ENCODE measurements at places on chromosomes 4 and X.

DNA sequence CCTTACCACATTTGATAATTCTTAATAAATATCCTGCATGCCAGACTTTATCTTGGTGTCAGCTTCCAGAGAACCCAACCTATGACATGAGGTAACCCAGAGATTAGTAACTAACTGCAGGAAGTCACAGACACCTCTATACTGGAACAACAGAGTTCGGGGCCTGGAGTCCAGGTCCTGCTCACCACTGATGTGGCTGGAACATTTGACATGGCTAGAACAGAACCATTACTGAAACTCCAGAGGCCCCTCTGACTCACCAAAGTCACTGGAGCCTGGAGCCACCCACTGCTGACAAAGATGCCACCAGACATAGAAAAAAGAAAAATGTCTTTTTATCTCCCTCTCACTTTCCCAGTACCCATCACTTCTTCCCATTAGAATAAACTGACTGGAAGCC lies 403.7 kb downstream of the MID1IP1 start:
- DNase-seq: no peak

- DNase-seq: no peak
Measured at GRCh38 chr4:27152703-27153102, 292.1 kb downstream of the STIM2 start.

DNA sequence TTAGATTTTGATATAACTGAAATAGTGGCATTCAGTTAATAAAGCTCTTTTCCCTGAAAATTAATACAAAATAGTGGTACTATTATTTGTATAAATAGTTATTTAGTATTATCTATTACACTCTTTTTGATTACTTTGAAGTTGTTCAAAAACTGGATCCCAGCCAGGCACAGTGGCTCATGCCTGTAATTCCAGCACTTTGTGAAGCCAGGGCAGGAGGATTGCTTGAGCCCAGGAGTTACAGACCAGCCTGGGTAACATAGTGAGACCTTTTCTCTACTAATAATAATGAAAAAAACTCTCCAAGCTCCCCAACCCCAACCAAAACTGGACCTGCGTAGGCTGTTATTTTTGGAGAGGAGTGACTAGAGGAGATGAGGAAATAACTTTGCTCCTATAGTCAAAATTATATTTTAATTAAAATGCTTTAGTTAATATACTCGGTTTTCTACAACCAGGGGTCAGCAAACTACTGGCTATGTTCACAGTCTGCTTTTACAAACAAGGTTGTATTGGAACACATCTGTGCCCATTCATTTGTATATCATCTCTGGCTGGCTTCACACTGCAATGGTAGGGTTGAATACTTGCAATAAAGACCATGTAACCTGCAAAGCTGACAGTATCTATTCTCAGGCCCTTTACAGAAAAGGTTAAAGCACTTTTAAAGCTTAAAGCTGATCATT lies 27.6 kb downstream of the GUCY1A1 start:
- DNase-seq: no peak

- DNase-seq: no peak
Measured at GRCh38 chr4:57679969-57680368, 569.8 kb upstream of the IGFBP7 start.

DNA sequence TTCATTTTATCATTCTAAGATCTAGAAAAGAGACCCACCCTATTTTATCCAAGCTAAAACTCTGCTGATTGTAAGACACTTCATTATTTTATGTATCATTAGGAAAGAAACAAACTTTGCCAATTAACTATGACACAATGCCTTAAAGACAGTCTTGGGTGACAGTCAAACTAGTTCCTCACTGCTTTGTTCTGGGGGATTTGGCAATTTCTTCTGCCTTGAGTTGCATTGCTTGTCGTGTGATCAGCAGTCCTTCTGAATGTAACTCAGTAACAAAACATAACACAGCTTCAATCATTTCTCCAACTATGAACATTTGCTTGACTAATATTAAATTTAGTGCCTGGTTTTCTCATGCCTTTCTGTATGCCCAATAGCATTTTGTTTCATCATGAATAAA lies 577.9 kb upstream of the DIPK2B start:
- DNase-seq: no peak

DNA sequence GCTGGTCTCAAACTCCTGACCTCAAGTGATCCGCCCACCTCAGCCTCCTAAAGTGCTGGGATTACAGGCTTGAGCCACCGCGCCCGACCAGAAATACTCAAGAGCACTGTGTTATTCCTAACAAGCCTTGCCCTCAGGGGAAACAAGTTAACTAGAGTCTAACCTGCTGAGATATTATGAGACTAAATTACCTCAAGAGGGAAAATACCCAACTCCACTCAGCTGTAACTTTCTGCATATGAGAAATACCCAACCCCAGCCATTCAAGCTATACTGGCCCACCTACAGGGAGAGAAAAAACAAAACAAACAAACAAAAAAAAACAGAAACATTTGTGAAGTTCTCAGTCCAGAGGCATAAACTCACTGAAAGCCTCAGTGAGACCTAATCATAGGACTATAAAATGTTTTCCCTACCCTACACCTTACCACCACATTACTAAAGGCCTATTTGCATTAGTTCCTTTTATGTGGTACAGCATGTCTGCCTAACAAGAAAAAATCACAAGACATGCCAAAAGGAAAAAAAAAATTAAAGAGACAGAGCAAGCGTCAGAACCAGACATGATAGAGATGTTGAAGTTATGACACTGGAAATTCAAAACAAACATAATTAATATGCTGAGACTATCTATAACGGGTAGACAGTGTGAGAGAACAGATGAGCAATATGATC lies 876.0 kb downstream of the FSTL5 start:
- no peak for DNase-seq

DNA sequence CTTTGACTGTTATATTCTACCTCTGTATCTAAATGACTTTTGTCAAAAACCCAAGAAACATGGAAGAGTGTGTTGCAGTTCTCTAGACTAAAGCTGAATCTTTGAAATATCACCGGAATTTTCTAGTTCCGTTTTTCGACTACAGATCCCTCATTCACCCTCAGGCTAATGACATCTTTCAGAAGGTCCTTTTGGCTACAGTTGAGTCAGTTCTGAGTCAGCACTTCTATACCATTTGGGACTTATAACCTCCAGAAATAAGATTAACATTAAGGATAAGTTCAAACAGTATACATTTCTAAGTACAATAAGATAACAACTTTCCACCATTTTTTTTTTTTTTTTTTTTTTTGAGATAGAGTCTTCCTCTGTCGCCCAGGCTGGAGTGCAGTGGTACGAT lies 331.0 kb upstream of the CPXCR1 start:
- no peak for DNase-seq

DNA sequence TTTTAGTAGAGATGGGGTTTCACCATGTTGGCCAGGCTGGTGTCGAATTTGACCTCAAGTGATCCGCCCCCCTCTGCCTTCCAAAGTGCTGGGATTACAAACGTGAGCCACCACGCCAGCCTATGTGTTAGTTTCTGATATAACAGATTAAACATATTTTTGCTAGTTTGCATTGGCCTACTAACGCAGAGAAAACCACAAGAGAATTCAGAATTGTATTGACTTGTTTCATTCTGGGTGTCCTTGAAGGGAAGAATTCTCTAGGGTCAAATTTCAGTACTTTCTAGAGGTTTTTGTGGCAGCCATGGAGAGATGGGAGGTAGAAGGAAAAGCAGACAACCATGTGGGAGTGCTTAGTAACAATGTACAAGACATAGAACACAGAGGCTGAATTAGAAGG lies 46.1 kb upstream of the BMPR1B start:
- DNase-seq: no peak

DNA sequence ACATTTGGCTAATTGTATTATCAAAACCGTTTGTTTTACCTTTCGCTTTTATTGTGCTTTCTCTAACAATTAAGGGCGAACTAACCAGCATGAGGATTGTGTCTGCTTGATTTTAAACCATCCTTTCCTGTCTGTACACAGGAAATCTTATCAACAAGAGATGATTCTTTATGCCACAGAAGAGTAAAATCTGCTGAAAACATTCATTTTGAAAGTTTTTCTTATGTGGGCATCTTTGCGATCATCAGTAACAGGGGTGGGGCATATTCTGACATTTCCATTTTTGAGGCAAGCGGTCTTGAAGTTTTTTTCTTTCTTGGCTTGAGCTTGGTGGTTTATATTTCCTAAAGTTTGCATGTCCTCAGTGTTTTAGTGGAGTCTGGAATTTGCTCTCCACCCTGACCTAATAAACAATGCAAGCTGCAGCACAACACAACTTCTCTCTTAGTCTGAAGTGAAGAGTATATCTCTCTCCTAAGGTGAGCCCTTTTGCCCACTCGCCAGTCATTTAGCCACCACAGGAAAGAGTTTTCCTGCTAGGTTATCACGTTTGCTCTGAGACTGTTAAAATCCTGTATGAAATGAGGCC lies 26.6 kb downstream of the NFKB1 start:
- no peak for DNase-seq

GRCh38 chr4:156773648-156774357 lies 197.8 kb downstream of the PDGFC start:
- no peak for DNase-seq

- DNase-seq: no peak
Measured at GRCh38 chr4:1154523-1155182, 17.7 kb downstream of the SPON2 start.

GRCh38 chrX:106987488-106987887 lies 12.5 kb downstream of the MORC4 start:
- no peak for DNase-seq

GRCh38 chr4:150211799-150212445 lies 133.7 kb downstream of the DCLK2 start:
- DNase-seq: no peak

- no peak for DNase-seq
Measured at GRCh38 chr4:128768373-128768996, 41.0 kb upstream of the JADE1 start.

- DNase-seq: no peak
Measured at GRCh38 chrX:115892056-115892708, 278.4 kb upstream of the AGTR2 start.

GRCh38 chr4:184489771-184490170 lies 15.4 kb upstream of the IRF2 start:
- DNase-seq: no peak

GRCh38 chrX:119398587-119398973 lies 556 bp upstream of the SLC25A43 start:
- DNase-seq: no peak

DNA sequence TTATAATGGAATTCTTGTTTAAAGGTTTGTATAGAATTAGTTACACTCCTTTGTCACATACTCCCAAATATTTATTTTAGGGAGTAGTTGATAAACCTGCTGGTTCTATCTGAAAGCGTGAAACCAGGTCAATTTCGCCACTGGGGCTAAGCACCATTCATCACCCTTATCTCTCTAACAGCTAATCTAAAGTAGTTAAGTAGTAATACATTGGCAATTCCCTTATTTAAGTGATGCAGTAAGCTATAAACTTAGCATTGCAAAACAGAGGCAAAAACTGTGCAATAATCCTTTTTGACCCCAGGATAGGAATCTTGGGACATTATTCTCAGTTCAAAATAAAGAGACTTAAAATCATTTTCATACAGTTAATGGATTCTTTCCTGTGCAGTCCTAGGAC lies 33.7 kb upstream of the PTPN13 start:
- DNase-seq: no peak

- no peak for DNase-seq
Measured at GRCh38 chr4:17250591-17250990, 261.3 kb downstream of the QDPR start.

DNA sequence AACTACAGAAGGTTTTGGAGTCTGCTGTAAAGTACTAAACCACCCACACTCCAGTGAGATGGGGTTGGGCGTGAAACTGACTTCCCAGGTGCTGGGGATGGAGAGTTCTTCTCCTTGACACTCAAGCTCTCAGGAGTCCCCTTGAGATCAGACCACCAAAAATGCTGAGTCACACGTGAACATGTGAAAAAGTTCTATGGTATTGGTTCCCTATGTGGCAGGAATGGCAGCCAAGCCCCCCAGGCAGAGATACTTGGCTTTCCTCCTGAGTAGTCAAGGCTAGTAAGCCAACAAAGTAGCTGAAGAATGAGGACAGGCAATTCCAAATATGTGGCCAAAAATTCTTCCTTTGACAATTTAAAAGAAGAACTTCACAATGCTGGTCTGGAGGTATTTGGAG lies 222.0 kb upstream of the ADAMTS3 start:
- no peak for DNase-seq

DNA sequence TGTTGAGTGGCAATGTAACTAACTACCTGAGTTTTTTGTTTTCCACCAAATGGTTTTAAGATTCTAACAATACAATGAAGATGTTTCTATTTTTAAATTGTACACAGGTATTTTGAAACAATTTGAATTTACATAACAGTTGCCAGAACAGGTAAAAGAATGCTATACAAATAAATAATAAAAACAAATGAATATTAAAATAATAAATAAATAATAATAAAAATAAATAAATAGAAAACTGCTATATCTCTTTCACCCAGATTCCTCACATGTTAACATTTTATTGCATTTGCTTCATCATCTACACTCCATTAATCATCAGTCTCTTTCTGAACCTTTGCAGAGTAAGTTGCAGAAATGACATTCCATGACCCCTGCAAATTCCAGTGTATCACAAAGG lies 32.3 kb upstream of the DSPP start:
- DNase-seq: no peak

DNA sequence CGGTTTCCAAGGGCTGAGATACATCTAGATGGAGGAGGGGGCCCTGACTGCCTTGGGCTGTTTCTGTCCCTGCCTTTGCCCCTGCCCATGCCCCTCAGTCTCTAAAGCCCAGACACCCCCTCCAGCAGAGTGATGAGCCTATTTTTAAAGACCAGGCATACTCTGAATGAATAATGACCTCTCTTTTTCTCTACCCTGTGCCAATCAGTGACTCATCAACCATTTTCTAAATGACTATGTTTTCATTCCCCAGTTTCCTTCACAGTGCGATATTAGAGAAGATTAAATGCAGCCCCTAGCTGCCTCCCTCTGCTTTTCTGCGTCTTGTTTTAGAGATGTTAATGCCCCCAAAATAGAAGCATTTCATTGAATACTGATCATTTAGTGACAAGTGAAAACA lies 15.5 kb upstream of the NHS start:
- DNase-seq: no peak

- no peak for DNase-seq
Measured at GRCh38 chr4:102139932-102140331, 205.3 kb downstream of the SLC39A8 start.

DNA sequence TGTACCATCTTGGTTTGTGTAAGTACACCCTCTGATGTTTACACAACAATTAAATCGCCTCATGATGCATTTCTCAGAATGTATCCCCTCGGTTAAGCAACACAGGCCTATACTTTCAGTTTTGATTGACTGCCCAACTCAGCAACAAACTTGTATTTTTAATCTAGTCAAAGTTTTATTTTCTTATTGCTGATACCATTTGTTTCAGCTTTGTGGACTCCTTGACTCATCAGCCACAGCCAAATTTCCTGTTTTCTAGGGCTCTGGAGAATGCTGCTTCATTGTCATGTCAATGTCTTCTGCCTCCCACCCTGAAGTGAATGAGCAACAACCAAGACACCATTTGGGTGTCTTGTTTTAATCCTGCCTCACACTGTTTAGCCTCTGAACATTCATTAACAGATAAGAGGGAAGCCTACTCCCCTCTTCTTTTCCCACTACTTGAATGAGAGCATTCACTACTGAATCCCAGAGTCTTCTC lies 14.0 kb downstream of the BBS12 start:
- DNase-seq: no peak

- DNase-seq: no peak
Measured at GRCh38 chr4:3792813-3793212, 26.6 kb downstream of the ADRA2C start.

Data from activated T-helper 1 cell treated with anti-CD3 and anti-CD28 coated beads, Interleukin-2, amount 50 U/mL, for 16 hours (primary cell).